ENCODE measurements at places on chromosomes 3 and 15.

- no peak for DNase-seq
- H3K36me3 ChIP-seq, result peaks cover 16% of the 10 kb centered on the region
- no peak overlapping the region for H3K4me3 ChIP-seq
- no peaks in the 10 kb centered on the region for H3K27me3 ChIP-seq
Measured at GRCh38 chr3:32249184-32249782, 10.8 kb downstream of the CMTM8 start.

DNA sequence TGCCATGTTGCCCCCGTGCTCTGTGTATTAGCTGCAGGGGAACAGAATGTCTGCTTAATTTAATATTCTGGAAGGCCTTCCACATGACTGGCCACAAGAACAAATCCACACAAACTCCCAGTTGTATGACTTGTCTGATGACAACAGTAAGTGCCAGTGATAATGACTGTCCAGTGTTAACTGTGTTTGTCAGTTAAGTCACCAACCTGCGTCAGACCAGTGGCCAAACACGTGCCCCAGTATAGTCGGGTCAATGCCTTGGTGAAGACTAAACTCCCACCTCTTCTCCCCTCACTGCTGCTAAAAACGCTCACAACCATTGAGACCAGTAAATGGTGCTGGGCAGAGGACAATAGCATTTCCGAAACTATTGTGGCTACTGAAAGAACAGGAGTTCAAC is 9.8 kb upstream of the ATP13A5 start:
- H3K4me3 ChIP-seq, result no peak overlapping the region
- no peaks in the 10 kb centered on the region for H3K4me1 ChIP-seq
- no peak overlapping the region for H3K27ac ChIP-seq

- H3K4me1 ChIP-seq, result peaks cover 5% of the 10 kb centered on the region
- peaks cover 7% of the 10 kb centered on the region for H3K27me3 ChIP-seq
- H3K27ac ChIP-seq, result no peak overlapping the region
- no peaks in the 10 kb centered on the region for H3K36me3 ChIP-seq
- H3K4me3 ChIP-seq, result no peak overlapping the region
Measured at GRCh38 chr3:44070841-44071546, 170.7 kb upstream of the TOPAZ1 start.

DNA sequence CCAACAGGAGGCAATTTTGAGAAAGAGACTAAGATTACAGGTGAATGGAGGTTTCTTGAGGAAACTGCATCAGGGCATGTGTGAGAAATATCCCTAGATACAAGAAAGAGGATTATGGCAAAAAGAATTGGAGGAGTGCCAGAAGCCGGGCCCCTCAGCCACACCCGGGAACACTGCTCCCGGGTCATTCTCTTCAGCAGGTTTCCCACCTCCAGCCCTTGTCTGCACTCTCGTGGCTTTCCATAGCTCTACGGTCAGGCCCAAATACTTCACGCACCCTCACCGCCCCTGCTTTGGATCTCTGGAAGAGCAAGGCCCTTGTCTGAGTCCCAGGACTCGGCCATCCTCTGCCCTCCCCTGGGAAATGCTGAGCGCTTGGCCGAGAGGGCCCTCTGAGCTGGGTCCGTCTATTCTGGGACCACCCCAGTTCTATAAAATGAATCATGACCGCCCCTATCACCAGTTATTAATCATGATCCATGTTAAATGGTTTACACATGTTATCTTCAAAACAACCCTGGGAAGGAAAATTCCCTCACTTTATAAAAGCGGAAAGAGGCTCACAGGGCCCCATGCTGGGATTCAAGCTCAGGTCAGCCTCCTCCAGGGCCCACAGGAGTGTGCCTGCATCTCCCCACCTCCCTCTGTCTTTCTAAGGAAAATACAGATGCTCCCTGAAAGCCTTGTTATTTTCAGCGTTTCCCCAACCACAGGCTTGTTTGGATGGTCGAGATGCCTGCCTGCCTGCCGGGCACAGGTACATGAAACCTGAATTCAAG is 38.8 kb upstream of the SPTBN5 start:
- no peak overlapping the region for H3K27ac ChIP-seq
- DNase-seq, result no peak

DNA sequence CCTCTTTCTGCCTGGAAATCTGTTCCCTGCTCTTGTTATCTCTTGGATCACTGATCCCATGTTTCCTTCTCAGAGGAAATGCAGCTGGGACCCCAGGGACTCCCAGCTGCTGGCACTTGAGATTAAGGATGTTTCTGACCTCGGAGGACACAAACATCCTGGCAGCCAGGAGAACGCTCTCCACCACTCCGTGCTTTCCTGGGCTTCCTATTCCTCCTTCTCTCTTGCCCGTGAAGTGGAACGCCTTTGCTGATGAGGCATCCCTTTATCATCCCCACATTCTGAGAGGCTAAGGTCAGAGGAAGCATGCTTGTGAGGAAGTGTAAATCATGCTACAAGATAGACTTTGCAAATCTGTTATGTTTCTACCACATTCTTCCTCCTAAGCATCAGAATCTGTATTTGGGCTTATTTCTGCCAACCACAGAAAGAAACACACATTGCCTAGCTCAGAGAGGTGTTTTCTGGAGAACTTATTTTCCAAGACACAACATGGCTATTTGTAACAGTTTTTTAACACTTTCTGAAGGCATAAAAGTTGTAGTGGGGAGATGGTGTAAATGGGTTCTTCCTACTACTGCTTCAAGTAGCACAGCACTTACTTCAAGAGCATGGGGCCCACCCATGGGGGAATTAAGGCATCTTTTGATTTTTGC is 25.6 kb upstream of the LDHAL6B start:
- peaks cover 17% of the 10 kb centered on the region for H3K36me3 ChIP-seq
- H3K27ac ChIP-seq, result no peak overlapping the region
- no peak for DNase-seq
- no peaks in the 10 kb centered on the region for H3K27me3 ChIP-seq

GRCh38 chr3:111112913-111113312 is 41.3 kb downstream of the NECTIN3 start:
- H3K27me3 ChIP-seq, result no peaks in the 10 kb centered on the region

DNA sequence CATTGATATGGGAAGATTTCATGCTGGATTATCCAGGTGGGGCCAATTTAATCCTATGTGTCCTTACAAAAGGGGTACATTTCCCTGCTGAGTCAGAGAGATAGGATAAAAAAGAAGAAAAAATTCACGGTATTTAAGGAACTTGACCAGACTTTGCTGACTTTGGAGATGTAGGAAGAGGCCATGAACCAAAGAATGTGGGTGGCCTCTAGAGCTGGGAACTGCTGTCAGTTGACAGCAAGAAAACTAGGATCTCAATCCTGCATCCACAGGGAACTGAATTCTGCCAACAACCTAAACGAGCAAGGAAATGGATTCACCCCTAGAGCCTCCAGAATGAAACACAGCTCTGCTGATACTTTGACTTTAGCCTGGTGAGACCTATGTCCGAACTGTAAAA is 148.1 kb upstream of the SLC24A5 start:
- no peak overlapping the region for H3K27ac ChIP-seq
- no peak overlapping the region for H3K4me3 ChIP-seq
- peaks cover 29% of the 10 kb centered on the region for H3K27me3 ChIP-seq
- H3K4me1 ChIP-seq, result no peaks in the 10 kb centered on the region
- no peaks in the 10 kb centered on the region for H3K36me3 ChIP-seq
- no peak for DNase-seq

Measured in T-helper 2 cell treated with Interferon-gamma antibody and Interleukin-4, amounts not matched to agents 5 μg/mL and 100 μg/mL, for 36 hours (primary cell).